ENCODE measurements at places on chromosomes 12 and 14.

- no peak for DNase-seq
These were observed 424.9 kb upstream of the SYT1 start for GRCh38 chr12:78439666-78440065.

- DNase-seq, result peak; percentile 88
These were observed 31.6 kb downstream of the KCNC2 start for GRCh38 chr12:75177997-75178396.

DNA sequence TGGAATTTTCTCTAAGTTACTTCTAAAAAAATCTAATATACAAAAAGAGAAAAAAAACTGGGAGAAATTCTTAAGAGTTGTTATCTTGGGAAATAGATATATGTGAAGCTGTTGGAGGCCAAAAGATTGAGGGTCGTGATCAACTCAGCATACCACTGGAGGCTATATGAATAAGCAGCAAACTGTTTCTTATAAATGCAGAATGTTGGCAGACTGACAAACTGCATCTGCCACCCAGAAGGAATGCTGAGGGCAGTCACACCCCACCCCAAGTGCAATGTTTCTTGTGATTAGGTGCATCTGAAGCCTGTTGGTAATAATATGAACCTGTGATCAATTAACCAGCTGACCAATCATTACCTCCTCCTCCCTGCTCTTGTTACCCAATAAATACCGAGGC, 818.6 kb upstream of the MGAT4C start:
- DNase-seq, result peak; percentile 44

DNA sequence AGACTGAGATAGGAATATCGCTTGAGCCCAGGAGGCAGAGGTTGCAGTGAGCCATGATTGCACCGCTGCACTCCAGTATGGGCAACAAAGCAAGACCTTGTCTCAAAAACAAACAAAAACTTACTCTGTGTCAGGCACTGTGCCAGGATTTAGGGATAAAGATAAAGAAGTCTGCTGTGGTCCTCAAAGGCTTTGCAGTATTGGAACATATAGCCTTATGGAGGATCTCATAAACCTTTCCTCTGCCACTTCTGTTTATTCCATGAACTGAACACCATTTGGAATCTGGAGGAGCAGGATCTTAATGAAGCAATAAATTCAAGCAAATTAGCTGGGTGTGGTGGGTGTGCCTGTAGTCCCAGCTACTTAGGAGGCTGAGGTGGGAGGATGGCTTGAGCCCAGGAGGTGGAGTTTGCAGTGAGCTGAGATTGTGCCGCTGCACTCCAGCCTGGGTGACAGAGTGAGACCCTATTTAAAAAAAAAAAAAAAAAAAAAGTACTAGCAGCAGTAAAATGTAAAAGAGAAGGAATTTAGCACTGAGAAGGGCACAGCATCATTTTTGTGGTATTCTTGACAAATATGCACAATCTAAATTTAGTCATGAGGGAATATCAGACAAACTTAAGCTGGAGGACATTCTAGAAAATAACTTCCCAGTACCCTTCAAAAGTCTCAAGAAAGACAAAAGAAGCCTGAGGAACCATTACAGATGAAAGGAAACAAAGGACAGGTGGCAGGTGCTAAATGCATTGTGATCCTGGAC, 27.1 kb downstream of the BMAL2 start:
- DNase-seq, result peak; percentile 71

- DNase-seq, result no peak
These were observed 20.1 kb downstream of the PNMA1 start for GRCh38 chr14:73694083-73694482.

DNA sequence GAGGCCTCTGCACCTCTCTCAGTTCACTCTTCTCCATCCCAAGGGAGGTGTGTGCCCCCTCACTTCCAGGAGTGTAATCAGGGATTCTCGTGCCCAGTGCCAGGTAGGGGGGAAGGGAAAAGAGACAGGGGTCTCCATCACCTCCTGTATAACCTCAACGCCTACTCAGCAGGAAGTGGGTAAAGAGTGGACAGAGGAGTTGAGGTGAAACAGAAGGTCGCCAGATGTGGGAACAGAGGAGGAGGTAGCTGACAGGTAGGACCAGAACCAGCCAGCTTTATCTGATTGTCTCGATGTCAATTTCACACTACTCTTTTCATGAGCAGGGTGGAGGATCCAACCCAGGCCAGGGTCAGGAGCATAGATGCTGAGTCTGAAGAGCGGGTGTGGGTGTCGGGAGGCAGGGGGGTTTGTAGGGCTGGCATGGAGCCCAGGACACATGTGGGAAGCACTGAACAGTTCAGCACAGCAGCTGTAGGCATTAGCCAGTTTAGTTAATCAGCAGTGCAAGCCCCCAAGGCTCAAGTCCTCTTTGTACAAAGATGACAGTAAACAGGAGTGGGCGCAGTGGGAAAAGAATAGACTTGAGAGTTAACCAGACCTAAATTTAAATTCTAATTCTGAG, 213.5 kb downstream of the PELI2 start:
- no peak for DNase-seq

- DNase-seq, result no peak
These were observed 8.3 kb upstream of the STAC3 start for GRCh38 chr12:57258977-57259970.

DNA sequence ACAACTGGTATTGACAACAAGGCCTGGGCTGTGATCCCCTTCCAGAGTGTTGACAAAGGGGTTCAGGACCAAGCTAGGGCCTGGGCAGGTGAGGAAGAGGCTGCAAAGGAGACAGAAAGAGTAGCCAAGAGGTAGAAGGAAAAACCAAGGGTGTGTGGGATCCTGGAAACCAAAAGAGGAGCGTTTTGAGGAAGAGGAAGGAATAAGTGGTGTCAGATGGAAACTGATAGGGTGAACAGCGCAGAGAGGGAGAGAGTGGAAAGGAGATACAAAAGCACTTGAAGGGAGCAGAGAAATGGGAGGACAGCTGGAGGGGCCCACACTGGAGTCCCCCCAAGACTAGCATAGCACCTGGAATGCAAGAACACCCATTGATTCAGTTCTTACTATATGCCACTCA, 8.3 kb upstream of the HVCN1 start:
- DNase-seq, result no peak

DNA sequence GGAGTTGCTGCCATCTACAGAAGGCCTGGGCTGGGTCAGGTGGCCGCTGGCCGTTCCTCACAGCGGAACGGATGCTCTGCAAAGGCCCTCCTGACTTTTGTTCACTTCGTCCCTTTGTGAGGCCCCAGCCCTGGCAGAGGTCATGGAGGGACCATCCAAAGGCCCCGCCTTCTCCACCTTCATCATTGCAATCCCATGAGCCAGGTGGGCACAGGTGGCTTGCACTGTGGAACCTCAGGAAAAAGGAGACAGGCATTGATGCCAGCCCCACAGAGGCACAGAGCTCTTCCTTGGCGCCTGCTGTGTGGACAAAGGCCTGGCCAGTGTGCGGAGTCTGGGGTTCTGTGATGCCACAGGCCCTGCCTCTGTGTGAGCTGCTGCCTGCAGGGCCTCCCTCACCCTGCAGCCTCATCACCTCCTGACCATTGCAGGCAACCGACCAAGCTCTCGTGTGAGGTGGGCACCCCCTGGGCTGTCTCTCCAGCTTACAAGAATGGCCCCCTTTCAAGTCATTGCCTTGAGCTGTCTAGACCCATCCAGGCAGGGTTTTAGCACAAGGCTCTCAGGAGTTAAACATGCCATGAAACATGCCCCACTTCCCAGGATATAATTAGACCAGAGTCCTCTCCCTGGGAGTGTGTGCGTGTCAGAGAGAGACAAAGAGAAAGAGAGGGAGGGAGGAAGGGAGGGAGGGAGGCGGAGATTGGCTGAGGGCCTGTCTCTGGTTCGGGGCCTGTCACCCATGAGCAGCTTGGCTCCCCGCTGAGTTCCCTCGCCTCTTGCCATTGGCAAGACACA, 19.3 kb downstream of the NFKBIA start:
- peak; percentile 98 for DNase-seq

- peak; percentile 42 for DNase-seq
These were observed 20.5 kb upstream of the GUCY2C start for GRCh38 chr12:14716848-14717444.

- DNase-seq, result no peak
These were observed 34.8 kb upstream of the SELPLG start for GRCh38 chr12:108668542-108668941.

DNA sequence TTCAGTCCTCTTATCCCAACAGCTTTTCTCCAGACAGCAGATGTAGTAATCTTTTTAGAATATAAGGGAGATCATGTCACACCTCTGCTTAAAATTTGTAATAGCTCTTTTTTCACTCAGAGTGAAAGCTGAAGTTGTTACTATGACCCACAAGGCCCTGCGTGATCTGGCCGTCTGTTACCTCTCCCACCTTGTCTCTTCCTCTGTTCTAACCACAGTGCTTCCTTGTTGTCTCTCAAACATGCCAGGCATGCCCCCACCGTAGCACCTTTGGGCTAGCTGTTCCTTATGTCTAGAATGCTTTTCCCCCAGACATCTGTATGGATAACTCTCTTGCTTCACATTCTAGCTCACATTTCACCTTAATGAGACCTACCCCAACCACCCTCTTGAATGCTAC, 6.5 kb downstream of the NECAP1 start:
- no peak for DNase-seq

DNA sequence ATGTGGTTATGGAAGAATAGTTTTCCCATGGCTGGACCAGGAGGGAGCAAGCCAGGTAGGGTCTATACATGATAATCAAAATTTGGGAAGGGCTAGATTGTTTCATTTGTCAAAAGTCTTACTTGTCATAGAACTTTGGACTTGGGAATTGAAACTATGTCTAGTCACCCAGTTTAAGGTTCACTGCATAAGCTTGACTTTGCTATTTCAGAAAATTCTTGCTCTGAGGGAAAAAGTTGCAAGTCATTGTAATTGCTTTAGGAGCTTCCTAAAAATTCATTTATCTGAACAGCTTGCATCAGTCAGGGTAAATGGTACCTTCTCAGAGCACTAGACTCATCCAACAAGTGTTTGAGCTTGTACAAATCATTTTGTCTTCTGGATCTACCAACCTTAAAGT, 1194.7 kb downstream of the GALC start:
- DNase-seq, result no peak
